NCI-H774 (cell line): ENCODE measurements at places on chromosomes 2 and 18.
A peak's percentile ranks its signal among the peaks of the same experiment; 100 is the strongest.

DNA sequence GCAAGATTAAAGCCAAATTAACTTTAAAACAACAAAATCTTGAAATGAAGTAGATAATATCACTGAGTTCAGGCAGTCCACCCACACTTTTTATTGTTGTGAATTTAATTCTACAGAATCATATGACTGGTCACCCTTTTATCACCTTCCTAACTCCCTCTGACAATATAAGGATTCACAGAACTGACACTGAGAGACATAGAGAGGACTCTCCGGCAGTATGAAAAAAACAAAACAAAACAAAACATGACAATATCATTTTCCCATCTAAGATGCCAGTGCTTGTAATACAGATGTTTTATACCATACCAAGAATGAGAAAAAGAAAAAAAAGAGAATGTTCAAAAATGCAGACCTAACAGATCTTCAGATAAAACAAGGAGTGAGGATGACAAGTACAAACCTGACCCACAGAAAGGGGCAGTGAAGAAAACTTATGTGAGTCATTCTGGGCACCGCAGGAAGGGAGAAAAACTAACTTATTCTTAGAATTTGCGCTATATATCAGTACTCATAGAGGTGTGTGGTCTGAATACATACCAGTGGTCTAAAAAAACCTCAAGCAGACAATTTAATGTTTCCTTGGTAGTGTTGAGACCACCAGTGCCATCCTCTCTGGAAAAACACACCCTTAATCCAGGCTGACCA lies 136.6 kb downstream of the ZAP70 start:
- no peak for DNase-seq

DNA sequence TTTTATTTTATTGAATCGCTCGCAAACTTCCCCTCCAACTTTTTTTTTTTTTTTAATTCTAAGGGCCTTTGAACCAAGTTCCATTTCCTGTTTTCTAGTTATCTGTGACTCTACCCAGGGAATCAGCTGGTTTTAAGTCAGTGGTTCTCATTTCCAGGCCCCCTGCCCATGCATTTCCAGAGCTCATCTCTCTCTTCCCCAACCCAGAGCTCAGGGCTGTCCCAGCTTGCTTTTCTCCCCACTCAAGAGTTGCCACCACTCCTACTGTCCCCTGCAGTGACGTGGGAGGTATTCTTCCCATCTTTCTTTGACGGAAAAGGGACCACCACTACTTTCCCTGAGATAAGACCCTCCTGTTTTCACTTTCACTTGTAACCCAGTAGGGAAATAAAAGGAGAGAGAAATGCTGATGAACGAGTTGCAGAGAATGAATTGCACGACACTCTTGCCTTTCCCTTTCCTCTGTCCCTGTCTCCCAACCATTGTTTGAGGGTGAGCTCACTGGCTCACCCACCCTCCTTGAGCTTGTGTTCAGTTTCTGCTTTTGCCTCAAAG lies 42.1 kb downstream of the TET3 start:
- DNase-seq = no peak

DNA sequence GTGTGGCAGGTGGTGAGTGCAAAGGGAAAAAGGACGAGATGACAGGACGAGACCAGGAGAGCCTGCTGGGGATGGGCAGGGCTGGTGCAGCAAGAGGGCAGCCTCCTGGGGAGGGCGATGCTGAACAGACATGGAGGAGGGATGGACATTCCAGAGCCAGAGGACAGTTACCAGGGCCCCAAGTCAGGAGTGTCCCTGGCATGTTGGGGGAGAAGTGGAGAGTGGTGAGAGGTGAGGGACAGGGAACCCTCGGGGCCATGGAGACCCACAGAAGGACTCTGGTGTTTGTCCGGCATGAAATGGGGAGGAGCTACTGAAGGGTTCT lies 19.0 kb downstream of the MTERF4 start:
- DNase-seq = no peak

DNA sequence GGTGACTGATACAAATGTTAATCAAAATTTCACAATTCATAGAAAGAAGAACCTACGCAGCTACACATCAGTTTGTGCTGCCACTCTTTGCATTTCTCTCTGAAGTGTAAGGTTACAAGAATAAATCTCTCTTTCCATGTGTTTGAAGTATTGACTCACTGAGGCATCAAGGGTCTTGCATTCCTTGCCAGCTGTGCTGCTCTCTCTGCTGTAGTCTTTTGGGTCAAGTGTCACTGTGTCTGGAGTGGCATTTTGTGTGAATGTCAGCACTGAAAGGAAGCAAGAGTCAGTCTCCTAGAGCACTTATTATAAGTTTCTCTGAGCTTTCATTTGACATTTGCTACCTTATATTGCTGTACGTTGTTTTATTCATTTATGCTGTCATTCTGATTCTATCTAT lies 1696.1 kb upstream of the LRRTM1 start:
- no peak for DNase-seq

- DNase-seq = no peak
Measured at GRCh38 chr2:57862153-57862552, 184.5 kb upstream of the VRK2 start.

DNA sequence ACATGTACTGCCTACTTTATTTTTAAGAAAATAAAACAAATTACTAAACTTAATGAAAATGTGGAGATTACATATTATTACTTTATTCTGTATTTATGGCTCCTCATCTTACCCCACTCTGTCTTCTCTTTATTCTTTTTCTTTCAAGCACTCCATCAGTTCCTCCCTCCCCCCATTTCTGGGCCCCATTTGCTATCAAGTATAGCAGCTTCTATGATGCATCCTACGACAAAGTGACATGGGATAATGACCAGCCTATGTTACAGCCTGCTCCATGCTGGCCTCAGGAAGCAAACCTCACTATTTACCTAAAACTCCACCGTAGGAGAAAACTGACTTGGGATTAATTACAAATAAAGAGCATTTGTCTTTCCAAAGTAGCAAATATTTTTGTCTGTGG lies 58.8 kb downstream of the RND3 start:
- DNase-seq = no peak

DNA sequence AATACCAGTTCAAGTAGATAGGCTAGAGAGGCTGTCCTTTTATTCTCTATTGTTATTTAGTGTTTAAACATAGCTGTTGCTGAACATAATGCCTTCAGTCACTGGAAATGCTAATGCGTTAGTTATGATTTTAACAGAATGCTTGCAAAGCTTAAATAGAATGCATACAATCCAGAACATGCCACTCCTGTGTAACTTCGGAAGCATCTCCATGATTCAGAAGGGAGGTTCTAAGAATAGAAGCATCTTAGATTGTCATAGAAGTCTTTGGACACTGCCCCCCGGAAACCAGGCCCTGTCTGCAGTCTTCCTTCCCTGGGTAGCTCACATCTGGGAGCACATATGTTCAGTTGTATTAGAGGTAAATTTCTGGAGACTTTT lies 73.2 kb downstream of the ZNF532 start:
- DNase-seq = no peak

GRCh38 chr2:107285621-107286299 lies 399.8 kb upstream of the ST6GAL2 start:
- no peak for DNase-seq

GRCh38 chr2:57906152-57906732 lies 140.4 kb upstream of the VRK2 start:
- DNase-seq = no peak

DNA sequence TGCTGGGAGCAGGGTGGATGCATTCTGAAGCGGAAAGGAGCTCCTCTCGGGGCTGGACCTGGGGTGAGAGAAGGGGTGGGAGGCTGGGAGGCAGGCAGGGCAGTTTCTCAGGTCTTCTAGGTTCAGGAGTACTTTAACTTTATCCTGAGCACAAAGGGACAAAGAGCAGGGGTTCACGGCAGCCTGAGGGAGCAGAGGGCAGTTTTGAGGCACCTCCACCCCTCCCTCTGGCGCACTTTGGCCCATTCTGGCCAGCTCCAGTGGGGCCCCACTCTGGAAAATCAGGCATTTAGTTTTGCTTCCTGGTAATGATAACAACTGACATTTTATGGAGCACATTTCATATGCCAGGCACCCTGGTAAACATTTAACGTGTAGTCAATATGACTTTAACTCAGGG lies 14.3 kb downstream of the B3GNT7 start:
- no peak for DNase-seq

DNA sequence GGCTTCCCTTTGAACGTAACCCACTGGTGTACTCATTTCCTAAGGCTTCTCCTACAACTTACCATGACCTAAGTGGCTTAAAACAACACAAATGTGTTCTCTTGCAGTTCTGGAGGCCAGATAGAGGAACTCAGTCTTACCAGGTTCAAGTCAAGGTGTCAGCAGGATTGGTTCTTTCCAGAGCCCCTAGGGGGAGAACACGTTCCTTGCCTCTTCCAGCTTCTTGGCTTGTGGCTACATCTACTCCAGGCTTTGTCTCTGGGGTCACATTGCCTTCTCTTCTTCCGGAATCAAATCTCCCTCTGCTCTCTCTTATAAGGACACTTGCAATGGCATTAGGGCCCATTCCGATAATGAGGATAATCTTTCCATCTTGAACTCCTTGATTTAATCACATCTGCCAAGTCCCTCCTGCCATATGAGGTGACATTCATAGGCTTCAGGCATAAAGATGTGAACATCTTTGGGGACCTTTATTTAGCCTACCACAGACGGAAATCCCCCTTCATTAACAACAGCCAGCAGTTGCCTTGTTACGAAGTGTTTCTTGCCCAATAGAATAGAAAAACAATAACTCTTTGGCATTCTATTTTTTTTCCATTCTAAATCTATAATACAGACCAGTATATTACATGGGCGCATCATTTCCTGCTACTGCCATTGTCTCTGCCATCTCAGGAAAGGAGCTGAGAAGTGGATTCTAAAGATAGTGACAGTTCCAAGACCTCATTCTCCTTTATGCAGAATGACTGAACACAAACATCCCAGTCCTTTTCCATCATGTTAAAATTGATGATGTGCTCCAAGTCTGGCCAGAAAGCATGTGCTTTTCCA lies 362.0 kb downstream of the ZNF521 start:
- no peak for DNase-seq

DNA sequence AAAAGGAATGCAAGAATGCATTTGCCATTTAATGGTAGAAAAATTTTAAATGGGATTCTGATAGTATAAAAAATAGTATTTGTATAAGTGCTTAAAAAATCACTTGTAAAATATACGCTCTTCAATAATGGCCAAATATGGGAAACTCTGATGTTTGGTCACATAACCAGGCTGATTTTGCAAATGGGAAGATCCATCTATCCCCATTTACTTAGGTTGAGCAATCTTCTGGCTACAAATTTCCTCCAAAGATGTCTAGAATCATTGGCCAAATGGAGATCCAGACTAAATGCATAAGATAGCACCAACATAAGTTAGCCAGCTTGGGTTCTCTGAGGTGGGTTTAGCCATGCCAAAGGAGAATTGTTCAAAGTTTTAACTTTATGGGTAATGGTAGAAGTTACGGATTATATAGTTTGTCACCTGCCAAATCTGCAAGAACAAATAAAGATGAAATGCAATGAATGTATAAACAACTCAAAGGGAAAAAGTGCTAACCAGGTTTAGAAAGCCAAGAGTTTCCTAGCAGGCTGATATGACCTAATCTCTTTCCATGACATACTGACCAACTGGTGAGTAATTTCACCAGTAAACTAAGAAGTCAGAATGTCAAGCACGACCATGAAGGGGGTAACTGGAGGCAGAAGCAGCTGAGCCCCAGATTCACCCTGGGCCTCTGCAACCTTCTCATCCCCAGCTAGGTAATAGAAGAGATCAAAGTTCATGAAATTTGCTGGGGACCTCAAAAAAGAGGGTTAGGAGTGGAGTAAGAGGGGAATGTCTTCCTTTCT lies 10.0 kb downstream of the RHOB start:
- no peak for DNase-seq

GRCh38 chr2:59866436-59866835 lies 687.0 kb downstream of the BCL11A start:
- DNase-seq = no peak

GRCh38 chr2:113240150-113240914 lies 38.4 kb downstream of the PAX8 start:
- DNase-seq = peak; percentile 77

GRCh38 chr2:131022731-131023130 lies 70.5 kb downstream of the FAM168B start:
- DNase-seq = no peak
